Omental fat pad (tissue), 4 donors: ENCODE measurements at places on chromosomes 2 and 18. TPM values are rescaled to one million over a fixed set of nuclear protein-coding genes. Genes with fewer than 3 reads are reported as not detected.

The CNDP1 gene
- total RNA-seq: not detected

The GNLY gene
- 5.5 TPM for total RNA-seq

The RGPD4 gene
- not detected for total RNA-seq

The ELOA2 gene
- total RNA-seq: not detected

The CCDC148 gene
- total RNA-seq: 0.48 TPM

The ABCG8 gene
- not detected for total RNA-seq

The IGFBP2 gene
- 126 TPM for total RNA-seq

The CENPA gene
- not detected for total RNA-seq

The GRHL1 gene
- total RNA-seq: 3.4 TPM

The MTX2 gene
- total RNA-seq: 12.1 TPM

The ILKAP gene
- total RNA-seq: 51.8 TPM

The POTEC gene
- total RNA-seq: not detected

The NOL4 gene
- total RNA-seq: not detected

The FAM136A gene
- 19.6 TPM for total RNA-seq

The PER2 gene
- total RNA-seq: 36.4 TPM

The MIB1 gene
- total RNA-seq: 30.7 TPM

The OSBPL1A gene
- 123 TPM for total RNA-seq

The CFC1 gene
- total RNA-seq: not detected

The NAB1 gene
- 65.0 TPM for total RNA-seq

The ARHGAP28 gene
- 8.7 TPM for total RNA-seq

The TNS1 gene
- total RNA-seq: 453 TPM

The C2orf72 gene
- total RNA-seq: not detected

The PROM2 gene
- total RNA-seq: 1.4 TPM

The TANC1 gene
- total RNA-seq: 27.7 TPM

The AGXT gene
- total RNA-seq: not detected

The UBXN4 gene
- total RNA-seq: 77.3 TPM

The MC2R gene
- not detected for total RNA-seq

The GCKR gene
- total RNA-seq: 1.7 TPM

The GALNT5 gene
- 0.16 TPM for total RNA-seq

The KCNG2 gene
- 2.4 TPM for total RNA-seq

The TGIF1 gene
- 64.5 TPM for total RNA-seq

The GULP1 gene
- total RNA-seq: 14.1 TPM

The BMP10 gene
- total RNA-seq: not detected

The ASAP2 gene
- 16.8 TPM for total RNA-seq

The MAP2 gene
- total RNA-seq: 19.2 TPM

The MYL12B gene
- 263 TPM for total RNA-seq

The EPHA4 gene
- total RNA-seq: 24.6 TPM

The PXDN gene
- 81.2 TPM for total RNA-seq

The FEV gene
- not detected for total RNA-seq

The NDUFAF7 gene
- 11.9 TPM for total RNA-seq

The SERPINB13 gene
- total RNA-seq: not detected

The MPP4 gene
- 1.1 TPM for total RNA-seq

The MAPK4 gene
- not detected for total RNA-seq

The CFAP65 gene
- 0.19 TPM for total RNA-seq

The POLE4 gene
- 24.6 TPM for total RNA-seq

The CFAP221 gene
- total RNA-seq: 1.7 TPM

The METTL21A gene
- total RNA-seq: 28.8 TPM

The CCDC85A gene
- 4.5 TPM for total RNA-seq

The ALKAL2 gene
- total RNA-seq: 4.8 TPM

The METTL5 gene
- total RNA-seq: 27.4 TPM

The CCT7 gene
- 206 TPM for total RNA-seq

The PTPRM gene
- 238 TPM for total RNA-seq

The ICA1L gene
- total RNA-seq: 13.4 TPM

The PREPL gene
- 31.4 TPM for total RNA-seq

The CTNNA2 gene
- 0.19 TPM for total RNA-seq

The ADD2 gene
- 3.2 TPM for total RNA-seq

The KCNE4 gene
- total RNA-seq: 1.9 TPM

The DNAJC5G gene
- total RNA-seq: not detected
